ENCODE measurements at places on chromosomes 12 and 14.

GRCh38 chr12:780750-781379 lies 28.5 kb downstream of the WNK1 start:
- no peak for DNase-seq

DNA sequence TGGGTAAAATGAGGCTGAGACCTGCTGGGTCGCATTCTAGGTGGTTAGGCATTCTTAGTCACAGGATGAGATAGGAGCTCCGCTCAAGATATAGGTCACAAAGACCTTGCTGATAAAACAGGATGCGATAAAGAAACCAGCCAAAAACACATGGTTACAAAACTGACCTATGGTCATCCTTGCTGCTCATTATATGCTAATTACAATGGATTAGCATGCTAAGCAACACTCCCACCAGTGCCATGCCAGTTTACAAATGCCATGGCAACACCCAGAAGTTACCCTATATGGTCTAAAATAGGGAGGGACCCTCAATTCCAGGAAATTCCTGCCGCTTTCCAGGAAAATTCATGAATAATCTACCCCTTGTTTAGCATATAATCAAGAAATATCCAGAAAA lies 132.4 kb downstream of the BRMS1L start:
- DNase-seq, result no peak

- DNase-seq, result no peak
These were observed 16.5 kb downstream of the SEL1L start for GRCh38 chr14:81516986-81517797.

GRCh38 chr12:109497675-109498074 lies 20.2 kb downstream of the UBE3B start:
- no peak for DNase-seq

GRCh38 chr12:131547555-131547954 lies 163.3 kb upstream of the SFSWAP start:
- DNase-seq, result no peak

GRCh38 chr12:50112456-50113218 lies 601 bp downstream of the COX14 start:
- no peak for DNase-seq

Measured in stimulated activated CD8-positive, alpha-beta memory T cell treated with anti-CD3 and anti-CD28 coated beads, Interleukin-4, amount 100 ng/mL, for 4 hours (primary cell).